ENCODE measurements at places on chromosomes 2 and 18. TPM values are rescaled to one million over a fixed set of nuclear protein-coding genes. Genes with fewer than 3 reads are reported as not detected.

DSC1 gene
- not detected for total RNA-seq

ZNF521 gene
- not detected for total RNA-seq

SKOR2 gene
- not detected for total RNA-seq

BCL2 gene
- total RNA-seq, result 0.79 TPM

DSG4 gene
- total RNA-seq, result 0.02 TPM

SPDYA gene
- 0.15 TPM for total RNA-seq

TXNL4A gene
- total RNA-seq, result 146 TPM

KLHL29 gene
- total RNA-seq, result 4.0 TPM

DSG3 gene
- total RNA-seq, result not detected

SERPINB7 gene
- 2.9 TPM for total RNA-seq

MAP3K19 gene
- total RNA-seq, result not detected

GNAL gene
- total RNA-seq, result 7.8 TPM

CDH20 gene
- total RNA-seq, result not detected

SIX2 gene
- 0.39 TPM for total RNA-seq

GATA6 gene
- total RNA-seq, result 2.2 TPM

RAD51AP2 gene
- not detected for total RNA-seq

COBLL1 gene
- total RNA-seq, result 3.8 TPM

PAX3 gene
- not detected for total RNA-seq

Data from A549 treated with DMSO at 1 μM for 4 hours (cell line).